Calu3 (cell line): ENCODE measurements at places on chromosomes 16 and 17. TPM values are rescaled to one million over a fixed set of nuclear protein-coding genes. Genes with fewer than 3 reads are reported as not detected.

CSH1 gene
- total RNA-seq, result not detected in 2 replicates

DCAKD gene
- 20.5 and 21.7 TPM in 2 replicates for total RNA-seq

GPR179 gene
- 0.45 and 0.69 TPM in 2 replicates for total RNA-seq

TP53TG3E gene
- not detected in 2 replicates for total RNA-seq

IL34 gene
- total RNA-seq, result 0.35 and 0.39 TPM in 2 replicates

UBB gene
- total RNA-seq, result 973 and 1,004 TPM in 2 replicates

TNFSF13 gene
- total RNA-seq, result 19.7 and 25.7 TPM in 2 replicates

FAM83G gene
- 21.2 and 21.5 TPM in 2 replicates for total RNA-seq

CRHR1 gene
- not detected in 2 replicates for total RNA-seq

KRT39 gene
- 0.44 TPM in 1 of 2 replicates, not detected in the other for total RNA-seq

CHAD gene
- not detected in 2 replicates for total RNA-seq

PLXDC1 gene
- total RNA-seq, result 0.39 and 0.52 TPM in 2 replicates

SRCAP gene
- 84.6 and 90.8 TPM in 2 replicates for total RNA-seq

MPO gene
- total RNA-seq, result not detected in 2 replicates

NUTF2 gene
- 210 and 224 TPM in 2 replicates for total RNA-seq

KRT33A gene
- total RNA-seq, result not detected in 2 replicates

DPEP2 gene
- not detected in 2 replicates for total RNA-seq

TBC1D24 gene
- total RNA-seq, result 31.3 and 33.3 TPM in 2 replicates

RBFOX1 gene
- total RNA-seq, result not detected in 2 replicates

TMEM204 gene
- not detected in 2 replicates for total RNA-seq

MEIOC gene
- 3.5 and 4.7 TPM in 2 replicates for total RNA-seq

CCL14 gene
- total RNA-seq, result not detected in 2 replicates

CD300H gene
- not detected in 2 replicates for total RNA-seq

NPW gene
- total RNA-seq, result 1.5 and 4.2 TPM in 2 replicates

NAA60 gene
- 53.2 and 63.4 TPM in 2 replicates for total RNA-seq

NACA2 gene
- total RNA-seq, result not detected in 2 replicates

TMEM106A gene
- 3.4 and 5.2 TPM in 2 replicates for total RNA-seq

CEP295NL gene
- 4.6 and 6.0 TPM in 2 replicates for total RNA-seq

KCNJ18 gene
- not detected in 2 replicates for total RNA-seq

FAM171A2 gene
- total RNA-seq, result 0.95 and 2.0 TPM in 2 replicates

NUDT7 gene
- total RNA-seq, result 6.1 and 7.2 TPM in 2 replicates

LRRC37A3 gene
- total RNA-seq, result 34.1 and 37.4 TPM in 2 replicates

TNRC6C gene
- total RNA-seq, result 11.9 and 18.2 TPM in 2 replicates

GJD3 gene
- total RNA-seq, result 0.44 and 0.71 TPM in 2 replicates

GAS2L2 gene
- total RNA-seq, result not detected in 2 replicates

ABCC11 gene
- total RNA-seq, result 0.26 and 0.56 TPM in 2 replicates

GINS2 gene
- 19.7 and 25.2 TPM in 2 replicates for total RNA-seq

MED31 gene
- total RNA-seq, result 15.1 and 19.9 TPM in 2 replicates

MYO15A gene
- total RNA-seq, result 0.38 and 0.76 TPM in 2 replicates

CTRL gene
- total RNA-seq, result 2.6 and 3.4 TPM in 2 replicates

TNFSF12 gene
- 7.7 and 8.4 TPM in 2 replicates for total RNA-seq

HOXB7 gene
- 30.2 and 31.3 TPM in 2 replicates for total RNA-seq

NAGS gene
- total RNA-seq, result 1.3 and 1.6 TPM in 2 replicates

ABCC3 gene
- total RNA-seq, result 88.0 and 125 TPM in 2 replicates

MYH8 gene
- not detected in 2 replicates for total RNA-seq

KCTD19 gene
- 3.8 and 5.6 TPM in 2 replicates for total RNA-seq

OR2C1 gene
- total RNA-seq, result not detected in 2 replicates

PRAC2 gene
- not detected in 2 replicates for total RNA-seq

CES5A gene
- not detected in 2 replicates for total RNA-seq

NPIPA5 gene
- 18.0 and 18.3 TPM in 2 replicates for total RNA-seq

RIPOR1 gene
- 59.0 and 71.6 TPM in 2 replicates for total RNA-seq

BCAR1 gene
- total RNA-seq, result 153 and 168 TPM in 2 replicates

MT4 gene
- not detected in 2 replicates for total RNA-seq

PFN1 gene
- total RNA-seq, result 580 and 605 TPM in 2 replicates

OR1A1 gene
- total RNA-seq, result not detected in 2 replicates

MGAT5B gene
- 1.0 and 1.8 TPM in 2 replicates for total RNA-seq

SOST gene
- total RNA-seq, result not detected in 2 replicates
